ENCODE measurements at places on chromosomes 7 and 10.

DNA sequence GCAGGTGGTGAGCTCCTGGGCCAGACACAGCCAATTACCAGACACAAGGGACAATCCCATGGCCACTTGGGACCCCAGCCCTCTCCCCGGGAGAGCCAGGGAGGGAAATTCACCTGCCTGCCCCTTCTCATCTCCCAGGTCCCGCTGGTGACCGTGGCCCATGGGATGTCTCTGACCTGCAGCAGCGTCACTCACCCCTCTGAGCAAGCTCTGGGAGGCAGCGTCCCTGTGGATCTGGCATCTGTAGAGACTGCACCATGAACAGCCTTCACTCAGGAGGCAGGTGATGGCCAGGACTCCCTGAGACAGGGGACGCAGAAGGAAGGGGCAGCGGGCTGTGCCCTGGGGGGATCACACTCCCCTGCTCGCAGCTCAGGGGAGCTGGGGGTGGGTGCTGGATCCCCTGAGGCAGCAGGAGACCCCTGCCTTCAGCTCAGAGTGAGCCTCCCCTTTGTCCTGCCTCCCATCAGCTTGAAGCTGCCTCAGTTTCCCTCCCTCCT lies 90.8 kb downstream of the FOXL3 start:
- no peak for DNase-seq

- no peak for DNase-seq
Observed at GRCh38 chr7:103445228-103446048, 569 bp downstream of the SLC26A5 start.

DNA sequence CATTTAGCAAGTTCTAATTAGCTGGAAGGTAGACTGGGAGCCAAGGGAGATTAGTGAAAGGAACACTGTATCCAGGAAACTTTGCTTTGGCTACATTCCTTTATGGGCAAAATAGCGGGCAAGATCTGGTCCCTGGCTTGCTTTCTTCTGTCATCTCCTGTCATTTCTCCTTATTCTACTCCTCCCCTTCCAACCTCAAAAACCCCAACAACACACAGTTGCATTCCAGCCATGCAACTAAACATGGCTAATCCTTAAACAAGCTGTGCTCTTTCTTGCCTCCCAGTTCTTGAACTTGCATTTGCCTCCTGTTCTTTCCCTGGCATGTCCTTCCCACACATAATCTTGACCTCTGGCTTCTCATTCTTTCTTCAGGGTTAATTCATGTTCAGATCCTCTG lies 59.5 kb upstream of the CDCA7L start:
- DNase-seq = no peak

DNA sequence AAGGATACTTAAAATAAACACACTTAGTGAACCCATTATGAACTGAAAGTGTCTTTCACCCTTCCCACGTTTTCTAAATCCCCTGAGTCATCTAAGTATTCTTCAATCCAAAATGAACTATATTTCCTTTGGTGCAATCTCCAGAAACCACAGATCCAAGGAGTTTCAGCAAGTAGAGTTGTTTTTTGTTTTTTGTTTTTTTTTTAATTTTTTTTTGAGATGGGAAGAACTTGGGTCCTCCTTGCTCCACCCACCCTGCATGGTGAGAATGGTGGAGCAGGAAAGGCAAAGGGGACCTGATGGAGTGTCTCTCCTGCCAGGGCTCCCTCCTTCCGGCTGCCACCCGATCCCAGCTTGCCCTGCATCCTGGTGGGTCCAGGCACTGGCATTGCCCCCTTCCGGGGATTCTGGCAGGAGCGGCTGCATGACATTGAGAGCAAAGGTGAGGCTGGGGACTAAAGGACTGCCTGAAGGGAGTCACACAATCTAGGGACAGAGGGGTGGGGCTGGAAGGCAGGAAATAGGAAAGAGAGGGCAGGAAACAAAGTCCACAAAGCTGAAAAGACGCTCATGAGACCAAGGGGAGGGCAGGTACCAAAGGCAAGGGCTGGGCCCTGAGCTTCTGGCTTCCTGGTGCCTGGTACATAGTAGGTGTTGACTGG lies 12.1 kb downstream of the ATG9B start:
- no peak for DNase-seq

DNA sequence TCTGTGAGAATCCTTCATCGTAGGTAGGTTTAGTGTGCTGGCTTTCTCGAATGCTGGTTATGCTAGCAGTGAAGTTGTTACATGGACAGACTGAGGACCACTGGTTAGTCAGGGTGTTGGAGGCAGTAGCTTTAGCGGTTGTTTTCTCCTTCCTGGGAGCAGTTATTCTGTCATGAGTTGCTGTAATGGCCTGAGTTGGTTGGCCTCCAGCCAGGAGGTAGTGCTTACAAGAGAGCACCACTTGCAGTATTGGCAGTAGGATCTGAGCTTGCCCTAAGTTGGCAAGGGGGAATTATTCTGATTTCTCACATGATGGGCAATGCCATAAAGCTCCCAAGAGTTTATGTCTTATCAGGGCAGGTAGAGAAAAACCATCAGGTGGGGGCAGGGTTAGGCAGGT lies 58.0 kb downstream of the IPMK start:
- DNase-seq = no peak

- no peak for DNase-seq
Observed at GRCh38 chr10:78381107-78381506, 347.4 kb downstream of the RPS24 start.
